Body of pancreas (tissue), 4 donors: ENCODE measurements at places on chromosomes 2 and 18.

DNA sequence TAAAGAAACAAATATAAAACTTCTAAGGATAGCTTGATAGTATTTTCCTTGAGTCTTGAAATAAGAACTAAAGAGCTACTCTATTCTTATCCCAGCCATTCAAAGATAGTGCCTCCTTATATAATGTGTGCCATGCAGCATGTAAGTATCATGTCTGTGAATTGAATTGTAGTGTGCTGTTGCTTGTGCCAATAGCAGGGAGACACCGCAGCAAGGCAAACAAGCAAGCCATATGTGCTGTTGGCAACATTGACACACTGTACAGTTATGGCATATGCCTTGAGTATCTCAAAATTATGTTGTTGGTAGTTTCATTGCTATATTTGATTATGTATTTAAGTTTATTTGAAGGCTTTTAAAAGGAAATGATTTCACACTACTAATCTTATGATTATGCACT, 58.2 kb downstream of the ERBB4 start:
- H3K4me3 ChIP-seq, result no peak overlapping the region
- no peaks in the 10 kb centered on the region for H3K4me1 ChIP-seq
- DNase-seq, result no peak
- no peaks in the 10 kb centered on the region for H3K36me3 ChIP-seq
- H3K27ac ChIP-seq, result no peak overlapping the region

- no peak for DNase-seq
- H3K4me3 ChIP-seq, result no peak overlapping the region
- no peak overlapping the region for H3K27ac ChIP-seq
- no peaks in the 10 kb centered on the region for H3K4me1 ChIP-seq
- no peaks in the 10 kb centered on the region for H3K27me3 ChIP-seq
These were observed 46.6 kb upstream of the AMMECR1L start for GRCh38 chr2:127932199-127932876.

GRCh38 chr2:227719641-227720040, 1.8 kb upstream of the SLC19A3 start:
- no peaks in the 10 kb centered on the region for H3K36me3 ChIP-seq
- no peak overlapping the region for H3K27ac ChIP-seq
- DNase-seq, result no peak
- peaks cover 14% of the 10 kb centered on the region for H3K4me1 ChIP-seq
- no peak overlapping the region for H3K4me3 ChIP-seq
- no peaks in the 10 kb centered on the region for H3K27me3 ChIP-seq

GRCh38 chr2:159362816-159363251, 76.3 kb upstream of the WDSUB1 start:
- no peak for DNase-seq
- H3K27ac ChIP-seq, result no peak overlapping the region
- no peaks in the 10 kb centered on the region for H3K27me3 ChIP-seq
- H3K4me3 ChIP-seq, result no peak overlapping the region
- no peaks in the 10 kb centered on the region for H3K36me3 ChIP-seq
